NCI-H1930 (cell line): ENCODE measurements at places on chromosomes 7 and 10.
A peak's percentile ranks its signal among the peaks of the same experiment; 100 is the strongest.

GRCh38 chr7:21160401-21160800, 267.5 kb upstream of the SP4 start:
- DNase-seq = no peak

DNA sequence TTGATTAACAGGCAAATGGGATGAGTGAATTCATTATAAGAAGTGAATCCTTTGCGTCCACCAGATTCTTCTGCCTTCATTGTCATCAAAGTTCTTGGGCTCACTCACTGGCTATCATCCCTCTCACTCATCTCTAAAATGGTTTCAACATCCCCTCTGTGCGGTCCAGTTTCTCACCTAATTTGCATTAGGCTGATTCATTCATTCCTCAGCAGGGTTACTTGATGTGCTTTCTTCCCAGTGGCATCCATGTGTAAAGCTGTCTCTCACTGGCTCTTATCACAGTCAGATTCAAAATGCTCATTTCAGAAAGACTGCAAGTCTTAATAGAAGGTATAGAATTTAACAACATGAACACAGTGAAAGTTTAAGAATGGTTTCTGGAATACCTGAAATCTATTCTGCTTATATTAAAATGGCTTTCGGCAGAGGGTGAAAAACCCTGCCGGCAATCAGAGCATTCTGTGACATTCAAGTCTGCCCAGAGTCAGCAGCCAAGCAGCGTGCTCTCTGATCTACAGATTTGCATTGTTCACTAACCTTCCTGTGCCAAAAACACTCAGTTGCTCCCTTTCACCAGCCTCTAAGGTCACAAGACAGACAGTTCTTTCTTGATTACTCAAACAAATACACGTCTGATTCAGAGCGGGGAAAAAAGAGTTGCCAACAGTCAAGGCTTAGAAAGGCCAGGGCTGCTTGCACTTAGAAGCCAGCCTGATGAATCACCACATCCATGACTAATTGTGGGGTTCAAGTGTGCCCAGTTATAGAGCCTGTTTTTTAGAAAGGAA, 106.7 kb downstream of the TES start:
- DNase-seq = no peak

- DNase-seq = no peak
Measured at GRCh38 chr10:44966129-44966815, 6.7 kb downstream of the RASSF4 start.

GRCh38 chr7:43764039-43764761, 5.7 kb downstream of the BLVRA start:
- DNase-seq = no peak

- no peak for DNase-seq
Measured at GRCh38 chr10:88213065-88213605, 349.7 kb downstream of the PTEN start.

GRCh38 chr10:68499544-68499943, 27.8 kb upstream of the DNA2 start:
- DNase-seq = no peak

GRCh38 chr10:3655528-3655927, 129.5 kb downstream of the KLF6 start:
- DNase-seq = no peak

- no peak for DNase-seq
Measured at GRCh38 chr7:92330835-92331438, 85.2 kb downstream of the ANKIB1 start.

GRCh38 chr7:90657481-90657880, 61.4 kb downstream of the CDK14 start:
- no peak for DNase-seq

GRCh38 chr10:89414146-89414878, at the start of gene IFIT5:
IFIT5 (plus strand) TSS chr10:89414568; CDS start chr10:89414799, 231 bp downstream.
- DNase-seq = peak; percentile 16

- no peak for DNase-seq
Measured at GRCh38 chr7:27617651-27618381, 44.9 kb downstream of the HIBADH start.

GRCh38 chr10:92408017-92408361, 117.0 kb downstream of the MARCHF5 start:
- no peak for DNase-seq
